Retina (tissue), 1 donor: ENCODE measurements at places on chromosomes 11 and 22.

DNA sequence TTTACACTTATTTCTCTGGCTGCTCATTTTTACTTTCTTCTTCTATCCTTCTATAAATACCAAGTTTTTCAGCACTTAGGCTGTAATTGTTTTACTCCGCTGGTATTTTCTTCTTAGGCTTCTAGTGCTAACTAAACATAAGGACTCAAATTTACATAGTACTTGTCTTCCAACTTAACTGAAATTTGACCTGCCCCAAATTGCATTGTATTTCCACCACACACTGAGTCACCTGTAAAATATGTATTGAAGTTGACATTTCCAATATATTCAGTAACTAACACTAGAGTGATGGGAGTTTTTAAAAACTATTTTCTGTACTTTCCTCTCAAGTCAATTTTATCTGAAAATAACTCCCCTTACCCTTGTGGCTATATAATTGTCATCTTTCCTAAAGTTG, 1794.1 kb upstream of the RAG2 start:
- DNase-seq: no peak

GRCh38 chr11:111978028-111978771, 41.1 kb downstream of the DIXDC1 start:
- DNase-seq: peak; percentile 61

- no peak for DNase-seq
Observed at GRCh38 chr11:86636275-86636674, 36.1 kb downstream of the ME3 start.

- no peak for DNase-seq
Observed at GRCh38 chr11:58594826-58595225, 16.0 kb downstream of the ZFP91 start.

DNA sequence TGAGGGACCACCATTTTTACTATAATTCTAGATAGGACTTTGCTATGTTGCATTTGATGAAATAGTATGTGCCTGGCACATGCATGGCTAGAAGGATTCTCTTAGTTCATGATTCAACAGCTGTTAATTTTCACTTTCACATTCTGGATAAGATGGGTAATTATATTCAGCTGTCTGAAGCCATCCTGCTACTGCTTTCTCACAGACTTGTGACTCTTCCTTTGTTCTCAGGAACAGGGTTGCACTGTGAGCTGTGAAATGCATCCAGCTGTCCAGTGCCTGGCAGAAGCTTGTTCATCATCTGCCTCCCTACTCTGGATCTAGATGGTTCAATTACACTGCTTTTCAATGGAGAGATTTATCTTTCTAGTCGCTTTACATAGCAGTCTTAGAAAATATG, 610.1 kb upstream of the ANO5 start:
- DNase-seq: no peak

GRCh38 chr11:5986885-5987284, at the start of gene OR52L1:
Gene OR52L1, minus strand, starts transcription at chr11:5986985. Its CDS starts 55 bp downstream, at chr11:5986930.
- DNase-seq: no peak

DNA sequence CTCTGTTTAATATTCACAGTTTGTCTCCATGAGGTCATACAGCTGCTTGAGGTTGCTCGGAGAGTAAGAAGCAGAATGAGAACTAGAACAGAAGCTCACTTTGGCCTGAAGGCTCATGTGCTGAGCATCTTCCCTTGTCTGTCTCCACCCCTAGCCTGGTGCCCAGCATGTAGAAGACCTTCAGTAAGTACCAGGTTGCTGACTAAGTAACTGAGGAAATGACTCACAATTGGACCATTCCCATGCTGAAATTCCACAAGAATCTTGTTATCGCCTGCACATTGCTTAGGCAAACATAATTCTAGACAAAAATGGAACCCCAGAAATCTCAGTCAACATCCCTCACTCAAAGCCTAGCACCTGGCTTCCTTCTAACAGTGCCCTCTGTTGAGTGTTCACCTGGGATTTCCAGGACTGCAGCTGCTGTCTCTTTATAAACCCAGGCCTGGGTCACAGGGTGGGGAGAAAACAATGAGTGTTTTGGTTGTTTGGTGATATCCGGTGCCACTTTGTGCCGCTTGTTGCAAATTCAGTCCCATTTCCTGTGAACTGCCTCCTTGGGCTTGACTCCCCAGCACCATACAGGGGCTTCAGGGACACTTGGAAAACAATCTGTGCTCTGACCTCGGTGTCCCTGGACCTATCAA, 406.8 kb downstream of the ETS1 start:
- no peak for DNase-seq

DNA sequence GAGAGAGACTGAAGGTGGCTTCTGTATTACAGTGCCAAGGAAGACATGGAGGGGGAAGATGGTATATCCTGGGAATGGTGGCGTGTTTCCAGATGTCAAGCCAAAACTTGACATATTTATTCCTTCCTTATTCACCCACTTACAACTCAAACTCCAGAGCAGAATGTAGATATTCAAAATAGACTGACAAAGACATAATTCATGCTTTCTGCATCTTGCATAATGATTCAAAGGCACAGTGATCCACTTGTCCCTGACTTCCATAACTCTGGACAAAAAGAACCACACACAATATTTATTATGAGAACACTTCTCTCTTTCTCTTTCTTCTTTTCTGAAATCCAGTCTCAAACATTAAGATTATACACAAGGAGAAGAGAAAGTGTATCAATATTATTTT, 48.9 kb downstream of the SLC17A6 start:
- DNase-seq: no peak

DNA sequence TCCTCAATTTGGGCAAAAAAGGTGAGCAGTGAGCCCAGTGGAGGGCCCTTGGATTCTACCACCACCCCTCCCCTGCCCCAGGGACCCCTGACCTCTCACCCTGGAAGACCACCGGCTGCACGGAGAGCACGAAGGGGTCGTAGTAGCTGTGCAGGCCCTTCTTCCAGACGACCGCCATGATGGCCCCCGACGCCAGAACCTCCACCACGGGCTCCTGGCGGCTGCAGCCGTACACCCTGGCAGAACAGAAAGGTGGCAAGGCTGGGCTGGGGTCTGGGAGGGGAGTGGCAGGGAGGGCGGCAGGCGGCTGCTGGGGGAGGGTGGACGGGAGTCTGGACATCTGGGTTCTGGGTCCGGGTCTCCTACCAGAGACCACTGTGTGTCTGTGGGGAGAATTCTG, 23.3 kb downstream of the TMPRSS6 start:
- DNase-seq: no peak

DNA sequence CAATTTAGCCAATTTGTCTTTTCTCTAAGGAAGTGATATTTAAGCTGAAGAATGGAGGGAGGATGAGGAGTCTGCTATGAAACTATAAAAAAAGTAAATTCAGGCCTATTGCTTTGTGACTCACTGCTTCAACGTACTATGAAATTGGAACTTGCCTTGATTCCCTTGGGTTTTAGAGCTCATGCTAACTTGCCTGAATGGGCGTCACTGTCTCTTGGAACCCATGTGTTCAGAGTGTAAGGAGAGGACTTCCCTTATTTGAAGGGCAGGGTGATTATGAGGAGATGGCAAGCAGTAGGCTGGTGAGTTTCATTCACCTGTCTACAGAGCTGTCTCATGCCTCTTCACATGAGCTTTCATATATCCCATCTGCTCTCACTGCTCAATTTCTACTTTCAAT, 28.7 kb upstream of the WT1 start:
- DNase-seq: no peak

DNA sequence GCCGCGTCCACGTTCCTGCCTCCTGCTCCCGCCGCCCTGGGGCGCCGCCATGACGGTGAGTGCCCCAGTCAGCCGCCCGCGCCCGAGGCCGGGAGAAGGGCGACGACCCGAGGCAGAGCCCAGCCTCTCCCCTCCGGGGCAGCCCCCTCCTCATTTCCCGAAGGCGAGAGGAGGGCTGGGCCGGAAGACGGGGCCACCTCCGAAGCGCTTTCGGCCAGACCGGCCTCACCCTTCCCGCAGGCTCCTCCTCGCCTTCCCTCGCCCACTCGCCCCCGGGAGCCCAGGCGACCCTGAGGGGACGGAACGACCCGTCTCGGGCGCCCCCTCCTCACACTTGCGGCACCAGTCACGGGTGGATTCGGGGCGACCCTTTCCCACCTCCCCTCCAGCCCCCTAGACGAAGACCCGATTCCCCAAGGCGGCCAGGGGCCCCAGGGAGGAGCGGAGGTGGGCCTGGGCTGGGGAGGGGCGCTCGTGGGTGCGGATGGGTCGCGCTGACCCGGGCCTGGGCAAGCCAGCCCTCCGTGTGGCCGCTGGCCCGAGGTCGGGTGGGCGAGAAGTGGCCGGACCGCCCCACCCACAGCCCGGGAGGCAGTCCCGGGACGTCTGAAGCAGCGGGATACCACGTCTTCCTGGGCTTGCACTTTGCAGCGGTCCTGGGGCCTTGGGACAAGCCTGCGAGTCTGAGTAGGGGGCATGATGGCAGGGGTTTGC, 49.7 kb downstream of the TRIOBP start:
- peak; percentile 66 for DNase-seq

GRCh38 chr11:130087294-130087926, 17.7 kb downstream of the APLP2 start:
- DNase-seq: no peak

DNA sequence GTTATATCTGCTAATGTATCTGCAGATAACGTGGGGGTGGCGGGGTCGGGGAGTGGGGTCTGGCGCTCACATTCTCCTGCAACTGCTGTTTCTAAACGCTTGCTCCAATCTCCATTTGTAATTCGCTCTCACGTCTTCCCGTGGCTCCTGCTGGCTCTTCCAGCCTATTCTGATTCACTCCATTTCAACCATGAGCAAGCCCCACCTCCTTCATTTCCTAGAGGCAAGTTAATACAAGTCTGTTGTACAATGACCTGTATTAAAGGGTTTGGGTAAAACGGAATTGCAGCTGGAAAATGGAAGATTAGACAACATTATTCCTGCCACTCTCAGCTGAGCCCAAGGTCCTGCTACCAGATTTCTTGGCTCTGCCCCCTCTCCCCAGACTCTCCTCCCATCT, 132.3 kb downstream of the CSNK2A3 start:
- DNase-seq: no peak

DNA sequence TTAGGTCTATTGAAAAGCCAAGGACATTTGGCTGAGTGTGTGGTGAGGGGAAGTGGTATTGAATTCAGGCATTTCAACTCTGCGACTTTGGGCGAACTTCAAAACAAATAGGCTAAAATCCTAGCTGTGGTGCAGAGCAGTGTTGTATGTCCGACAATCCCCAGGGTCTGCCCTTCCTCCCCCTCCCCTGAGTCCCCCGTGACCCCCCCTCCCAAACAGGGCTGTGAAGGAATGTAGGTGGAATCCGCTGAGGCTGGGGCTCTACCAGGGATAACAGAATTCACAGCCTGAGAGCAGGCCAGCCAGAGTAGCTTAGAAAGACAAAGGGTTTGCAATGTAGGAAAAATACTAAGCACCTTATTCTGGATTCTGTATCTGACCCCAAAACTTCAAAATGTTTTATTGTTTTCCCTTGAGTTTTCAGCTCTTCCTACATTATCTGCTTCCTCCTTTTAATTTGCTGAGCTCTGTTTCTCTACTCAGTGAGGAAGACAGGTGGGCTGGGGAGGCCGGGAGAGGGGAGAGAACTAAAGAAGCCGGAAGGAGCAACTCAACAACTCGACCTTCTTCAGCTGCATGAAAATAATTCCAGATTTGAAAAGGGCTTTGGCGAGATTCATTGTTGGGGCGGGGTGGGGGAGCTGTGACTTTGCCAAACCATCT, 315.2 kb downstream of the BLID start:
- peak; percentile 45 for DNase-seq

DNA sequence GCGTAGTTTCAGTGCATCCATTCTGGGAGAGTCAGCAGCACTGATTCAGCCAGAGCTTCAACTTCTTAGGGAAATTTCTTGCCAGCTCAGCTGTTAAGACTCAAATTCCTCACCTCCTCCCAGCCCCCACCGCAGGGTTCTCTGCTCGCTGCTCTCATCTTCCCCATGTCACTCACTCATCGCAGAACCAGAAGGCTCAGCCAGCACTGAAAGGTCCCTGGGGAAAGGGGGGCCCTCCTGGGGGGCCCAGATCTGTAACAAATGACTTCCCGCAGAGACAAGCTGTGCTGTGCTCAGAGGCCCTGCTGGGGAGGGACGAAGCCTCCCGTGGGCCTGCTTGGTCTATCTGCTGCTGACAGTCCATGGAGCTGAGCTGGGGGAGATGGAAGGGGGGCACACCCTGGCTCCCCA, 220.6 kb downstream of the NTM start:
- no peak for DNase-seq

- no peak for DNase-seq
Observed at GRCh38 chr11:30459821-30460220, 126.3 kb downstream of the MPPED2 start.

DNA sequence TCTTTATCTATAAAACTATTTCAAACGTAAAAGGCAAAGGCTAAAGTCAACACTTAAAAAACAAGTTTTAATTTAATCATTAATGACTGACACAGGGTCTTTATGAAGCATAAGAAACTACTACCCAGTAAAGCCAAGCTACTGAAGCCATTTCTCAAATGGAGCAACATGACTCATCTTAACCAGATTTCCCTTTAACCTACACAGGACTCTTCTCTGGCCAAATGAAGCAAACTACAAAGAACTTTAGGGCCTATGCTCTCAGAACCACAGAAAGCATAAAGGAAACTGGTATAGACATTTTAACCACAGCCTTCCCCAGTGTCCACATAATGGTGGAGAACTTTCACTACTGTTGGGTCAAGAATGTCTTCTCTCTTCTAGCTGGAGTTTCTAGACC, 34.7 kb downstream of the ALG9 start:
- DNase-seq: no peak
